A549 treated with ZK216348 at 1 μM for 4 hours (cell line): ENCODE measurements at places on chromosomes 7 and 10. TPM values are rescaled to one million over a fixed set of nuclear protein-coding genes. Genes with fewer than 3 reads are reported as not detected.

HOXA5 gene
- total RNA-seq: 3.2 to 7.3 TPM (median 5.8 TPM) in 5 replicates

GRID2IP gene
- total RNA-seq: not detected in 5 replicates

CFAP69 gene
- 1.3 to 3.1 TPM (median 2.2 TPM) in 5 replicates for total RNA-seq

ANKRD26 gene
- 2.5 to 3.8 TPM (median 3.2 TPM) in 5 replicates for total RNA-seq

PSD gene
- 0.34 to 0.61 TPM (median 0.51 TPM) in 5 replicates for total RNA-seq

AMPH gene
- total RNA-seq: 0.18 TPM in 1 of 5 replicates, not detected in the others

TYW1B gene
- total RNA-seq: 2.4 to 3.0 TPM (median 2.6 TPM) in 5 replicates

SPDYE5 gene
- not detected in 5 replicates for total RNA-seq

ASB4 gene
- total RNA-seq: 0.15 to 0.56 TPM (median 0.25 TPM) in 5 replicates

GDF2 gene
- not detected in 5 replicates for total RNA-seq

MYH16 gene
- 0.27 to 1.2 TPM (median 0.74 TPM) in 5 replicates for total RNA-seq

NPC1L1 gene
- total RNA-seq: 0.06 to 0.14 TPM (median 0.08 TPM) in 5 replicates

HECW1 gene
- total RNA-seq: 12.5 to 16.8 TPM (median 13.5 TPM) in 5 replicates

LSM8 gene
- total RNA-seq: 38.1 to 70.8 TPM (median 39.5 TPM) in 5 replicates

AGBL3 gene
- 0.67 to 1.2 TPM (median 1.00 TPM) in 5 replicates for total RNA-seq

FAM237B gene
- not detected in 5 replicates for total RNA-seq

MACROH2A2 gene
- 24.8 to 28.7 TPM (median 28.0 TPM) in 5 replicates for total RNA-seq

HABP2 gene
- total RNA-seq: 0.07 to 0.12 TPM (median 0.09 TPM) in 4 of 5 replicates, not detected in the other

COL17A1 gene
- total RNA-seq: 1.6 to 2.2 TPM (median 1.9 TPM) in 5 replicates

GATAD1 gene
- 13.6 to 21.0 TPM (median 18.4 TPM) in 5 replicates for total RNA-seq

PRF1 gene
- total RNA-seq: not detected in 5 replicates

CYP17A1 gene
- total RNA-seq: not detected in 5 replicates
